NCI-H524 treated with DMSO at 0.1 percent for 48 hours (cell line): ENCODE measurements at places on chromosomes 12 and 14.

DNA sequence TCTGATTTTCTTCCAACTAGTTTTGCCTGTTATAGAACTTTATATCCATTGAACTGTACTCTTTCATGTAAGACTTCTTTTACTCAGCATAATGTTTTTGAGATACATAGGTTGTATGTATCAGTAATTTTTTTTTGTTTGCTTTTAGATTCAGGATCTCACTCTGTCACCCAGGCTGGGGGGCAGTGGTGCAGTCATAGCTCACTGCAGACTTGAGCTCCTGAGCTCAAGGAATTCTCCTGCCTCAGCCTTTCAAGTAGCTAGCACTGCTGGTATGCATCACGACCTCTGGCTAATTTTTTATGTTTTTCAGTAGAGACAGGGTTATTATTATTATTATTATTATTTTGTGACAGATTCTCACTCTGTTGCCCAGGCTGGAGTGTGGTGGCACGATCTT is 65.0 kb upstream of the DDHD1 start:
- no peak for DNase-seq

GRCh38 chr14:75236901-75237419 is 41.7 kb upstream of the FOS start:
- DNase-seq = no peak

DNA sequence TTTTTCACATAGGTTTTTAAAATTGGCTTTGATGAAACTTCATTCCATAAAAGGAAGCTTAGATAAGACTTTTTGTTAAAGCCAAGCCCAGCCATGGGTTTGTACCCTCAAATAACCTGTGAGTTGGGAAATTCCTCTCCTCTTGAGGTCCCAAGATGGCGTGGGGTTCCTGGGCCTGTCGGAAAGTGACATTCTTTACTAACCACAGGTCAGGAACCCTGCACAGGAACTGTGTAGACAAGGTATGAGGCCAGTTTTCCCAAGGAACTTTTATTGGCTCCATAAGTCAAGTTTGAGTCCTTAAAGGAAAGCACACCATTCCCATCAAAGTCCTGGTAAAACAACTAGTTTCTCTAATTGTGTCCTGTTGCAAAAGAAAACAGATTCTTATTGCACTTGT is 65.0 kb upstream of the AMN start:
- DNase-seq = no peak

- DNase-seq = no peak
These were observed 132.9 kb upstream of the SLC35F4 start for GRCh38 chr14:57998766-57999165.

GRCh38 chr12:89779090-89779489 is 70.5 kb upstream of the ATP2B1 start:
- no peak for DNase-seq

GRCh38 chr12:50197297-50197727 is 30.1 kb upstream of the CERS5 start:
- DNase-seq = peak; percentile 5

GRCh38 chr12:81596558-81596957 is 162.6 kb downstream of the PPFIA2 start:
- DNase-seq = peak; percentile 28

GRCh38 chr12:79083181-79083580 is 218.6 kb downstream of the SYT1 start:
- DNase-seq = no peak

DNA sequence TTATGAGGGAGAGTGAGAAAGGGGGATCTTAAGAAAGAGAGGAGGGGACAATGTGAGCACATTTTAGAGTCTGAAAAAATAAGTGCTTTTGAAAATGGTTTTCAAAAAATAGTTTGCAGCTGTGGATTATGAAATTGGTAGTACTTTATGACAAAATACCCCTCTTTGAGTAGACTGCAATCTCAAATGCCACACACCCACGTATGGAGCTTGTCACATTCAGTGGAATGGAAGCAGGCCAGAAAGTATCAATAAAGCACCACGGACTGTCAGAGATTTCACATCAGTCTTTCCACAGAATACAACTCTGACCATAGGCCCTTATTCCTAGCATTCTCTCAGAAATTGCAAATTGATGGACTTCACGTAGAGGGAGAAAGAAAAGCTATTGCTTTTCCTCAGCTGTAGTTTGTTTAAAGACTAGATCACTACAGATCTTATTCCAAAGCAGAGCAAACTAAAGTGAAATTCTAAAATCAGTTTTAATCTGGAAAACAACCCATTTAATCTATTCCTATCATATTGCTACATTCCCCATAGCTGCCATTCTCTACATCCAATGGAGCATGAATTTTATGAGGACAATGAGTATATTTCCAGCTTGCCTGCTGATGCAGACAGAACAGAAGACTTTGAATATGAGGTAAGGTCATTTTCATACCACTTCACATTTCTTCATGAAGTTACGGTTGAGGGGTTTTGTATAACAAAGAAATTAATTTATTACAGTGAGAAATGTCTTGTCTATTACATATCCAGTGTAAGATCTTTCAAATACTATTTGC is 321.3 kb downstream of the PDZRN4 start:
- DNase-seq = no peak

- DNase-seq = no peak
These were observed 662 bp upstream of the BATF start for GRCh38 chr14:75521415-75522199.

DNA sequence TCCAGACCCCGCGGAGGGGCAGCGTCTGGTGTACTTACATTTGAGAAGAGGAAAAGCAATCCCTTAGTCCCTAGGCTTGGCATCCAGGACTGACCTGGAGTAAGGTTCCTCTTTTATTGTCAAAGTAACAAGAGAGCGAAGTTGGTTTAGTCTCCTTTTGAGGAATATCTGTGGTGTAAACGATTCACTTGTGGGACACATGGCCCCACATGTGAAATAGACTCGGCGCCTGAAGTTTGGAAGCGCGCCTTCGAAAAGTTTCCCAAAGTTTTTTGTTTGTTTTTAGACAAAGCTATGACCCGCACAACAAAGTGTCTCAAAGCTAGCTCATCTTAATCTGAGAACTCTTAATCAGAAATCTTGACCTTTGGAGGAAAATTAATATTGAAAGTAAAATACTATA is 744 bp downstream of the STYX start:
- DNase-seq = no peak

- DNase-seq = no peak
These were observed 5.2 kb downstream of the MMP17 start for GRCh38 chr12:131833288-131833895.

DNA sequence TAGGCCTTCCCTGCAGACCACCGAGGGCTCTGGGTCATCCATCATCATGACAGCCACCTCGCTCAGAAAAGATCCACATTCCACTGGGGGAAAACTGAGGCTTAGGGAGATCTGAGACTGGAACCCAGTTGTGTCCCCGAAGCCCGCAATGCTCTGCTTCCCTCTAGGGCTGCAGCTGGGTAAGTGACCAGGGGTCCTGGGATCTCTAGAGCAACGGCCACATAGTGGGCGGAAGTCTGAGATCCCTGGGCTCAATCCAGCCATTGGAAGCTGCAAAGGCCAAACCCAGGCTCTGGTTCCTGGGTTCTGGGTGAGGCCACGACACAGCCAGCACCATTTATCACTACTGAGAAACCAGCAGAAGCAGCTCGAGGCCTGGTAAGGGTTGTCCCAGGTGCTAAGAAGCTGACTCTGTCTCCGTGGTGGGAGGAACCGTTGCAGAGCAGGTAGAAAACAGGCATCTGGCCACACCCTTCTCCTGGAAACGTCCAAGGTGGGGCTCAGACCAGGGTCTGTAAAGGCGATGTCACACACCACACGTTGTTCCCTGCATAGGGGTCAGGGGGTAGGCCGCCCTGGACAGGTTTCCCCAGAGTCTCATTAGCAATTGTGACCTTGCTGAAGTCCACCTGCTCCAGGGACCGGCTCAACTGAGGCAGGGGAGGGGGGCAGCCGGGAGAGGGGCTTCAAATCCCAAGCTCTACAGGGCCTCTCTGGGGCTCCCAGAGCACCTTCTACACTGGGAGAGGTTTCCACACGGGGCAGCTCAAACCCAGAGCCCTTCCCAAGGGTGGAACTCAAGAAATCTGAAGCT is 38.6 kb downstream of the BCL11B start:
- no peak for DNase-seq

DNA sequence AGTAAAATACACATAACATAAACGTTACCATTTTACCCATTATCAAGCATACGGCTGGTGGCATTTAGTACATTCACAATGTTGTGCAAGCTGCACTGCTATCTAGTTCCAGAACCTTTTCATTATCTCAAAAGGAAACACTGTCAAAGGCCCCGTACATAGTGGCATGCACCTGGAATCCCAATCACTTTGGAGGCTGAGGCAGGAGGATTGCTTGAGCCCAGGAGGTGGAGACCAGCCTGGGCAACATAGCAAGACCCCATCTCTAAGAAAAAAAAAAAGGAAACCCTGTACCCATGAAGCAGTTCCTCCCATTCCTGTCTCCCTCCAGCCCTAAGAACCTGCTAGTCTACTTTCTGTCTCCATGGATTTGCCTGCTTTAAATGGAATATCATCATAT is 7.4 kb upstream of the HVCN1 start:
- DNase-seq = no peak

DNA sequence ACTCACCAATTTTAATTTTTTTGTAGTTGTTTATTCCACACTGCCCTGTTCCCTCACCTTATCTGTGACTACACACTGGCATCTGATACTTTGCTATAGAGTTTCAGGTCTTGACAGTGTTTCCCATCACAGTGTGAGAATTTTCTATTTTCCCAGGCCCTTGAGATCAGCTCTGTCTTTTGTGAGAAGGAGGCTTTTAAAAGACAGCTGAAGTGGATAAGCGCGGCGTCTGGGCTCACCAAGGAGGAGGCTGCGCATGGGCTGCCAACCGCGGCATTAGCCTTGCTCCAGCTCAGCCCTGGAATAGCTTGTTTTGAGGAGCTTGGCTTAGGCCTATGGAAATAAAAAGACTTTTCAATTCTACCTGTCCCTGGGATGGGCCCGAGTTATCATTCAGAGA is 181.3 kb downstream of the RMST start:
- no peak for DNase-seq
